Esophagus muscularis mucosa (tissue), 4 donors: ENCODE measurements at places on chromosomes 13 and 19. TPM values are rescaled to one million over a fixed set of nuclear protein-coding genes. Genes with fewer than 3 reads are reported as not detected.

DNA sequence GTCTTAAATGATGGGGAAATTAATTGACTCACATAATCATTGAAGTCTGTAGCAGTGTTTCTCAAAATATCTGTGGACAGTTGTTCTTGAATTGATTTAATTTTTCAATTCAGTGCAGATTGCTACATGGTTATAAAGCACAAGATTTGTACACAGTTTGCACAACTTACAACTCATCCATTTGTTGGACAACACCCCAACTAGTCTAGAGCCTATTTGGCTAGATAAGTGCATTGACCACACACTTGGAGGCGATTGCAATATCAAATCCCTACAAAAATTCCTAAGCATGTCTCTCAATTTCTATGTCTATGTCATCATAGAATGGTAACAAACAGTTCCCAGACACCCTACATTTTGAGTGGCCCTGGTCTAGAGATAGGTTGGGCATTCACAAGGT is 48.0 kb upstream of the IPO5 start:
- H3K4me1 ChIP-seq, result peaks cover 28% of the 10 kb centered on the region
- H3K36me3 ChIP-seq, result no peaks in the 10 kb centered on the region
- H3K27me3 ChIP-seq, result no peaks in the 10 kb centered on the region

GRCh38 chr13:41452462-41452861 is 4.9 kb upstream of the RGCC start:
- no peak overlapping the region for H3K27ac ChIP-seq
- no peak overlapping the region for H3K4me3 ChIP-seq
- H3K4me1 ChIP-seq, result peaks cover 10% of the 10 kb centered on the region
- no peaks in the 10 kb centered on the region for H3K36me3 ChIP-seq

- DNase-seq, result no peak
- no peak overlapping the region for H3K27ac ChIP-seq
- H3K4me1 ChIP-seq, result no peaks in the 10 kb centered on the region
- no peaks in the 10 kb centered on the region for H3K27me3 ChIP-seq
- H3K4me3 ChIP-seq, result no peak overlapping the region
Measured at GRCh38 chr19:15623711-15624318, 8.8 kb downstream of the CYP4F8 start.

DNA sequence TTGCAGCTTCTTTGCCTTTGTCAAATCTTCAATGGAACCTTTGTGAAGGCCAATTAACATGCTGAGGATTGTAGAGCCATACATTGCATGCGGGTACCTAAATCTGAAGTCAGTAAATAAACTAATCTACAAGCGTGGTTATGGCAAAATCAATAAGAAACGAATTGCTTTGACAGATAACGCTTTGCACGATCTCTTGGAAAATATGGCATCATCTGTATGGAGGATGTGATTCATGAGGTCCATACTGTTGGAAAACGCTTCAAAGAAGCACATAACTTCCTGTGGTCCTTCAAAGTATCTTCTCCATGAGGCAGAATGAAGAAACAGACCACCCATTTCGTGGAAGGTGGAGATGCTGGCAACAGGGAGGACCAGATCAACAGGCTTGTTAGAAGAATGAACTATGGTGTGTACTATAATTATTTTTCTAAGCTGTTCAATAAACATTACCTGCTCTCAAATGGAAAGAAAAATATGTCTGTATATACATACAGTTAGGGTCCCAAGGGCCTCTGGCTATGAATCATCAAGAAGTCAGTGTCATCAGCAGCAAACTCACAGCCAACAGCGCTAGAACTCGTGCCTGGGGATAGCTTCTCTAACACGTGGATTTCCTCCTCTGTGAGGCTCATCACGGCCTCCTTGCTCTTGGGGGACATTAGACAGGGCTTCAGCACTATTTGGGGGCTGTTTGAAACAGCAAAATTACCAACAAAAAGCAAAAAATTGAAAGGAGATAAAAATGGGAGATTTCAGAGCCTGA is 2.9 kb upstream of the CD70 start:
- no peaks in the 10 kb centered on the region for H3K36me3 ChIP-seq
- no peaks in the 10 kb centered on the region for H3K27me3 ChIP-seq
- H3K4me3 ChIP-seq, result no peak overlapping the region
- DNase-seq, result no peak

DNA sequence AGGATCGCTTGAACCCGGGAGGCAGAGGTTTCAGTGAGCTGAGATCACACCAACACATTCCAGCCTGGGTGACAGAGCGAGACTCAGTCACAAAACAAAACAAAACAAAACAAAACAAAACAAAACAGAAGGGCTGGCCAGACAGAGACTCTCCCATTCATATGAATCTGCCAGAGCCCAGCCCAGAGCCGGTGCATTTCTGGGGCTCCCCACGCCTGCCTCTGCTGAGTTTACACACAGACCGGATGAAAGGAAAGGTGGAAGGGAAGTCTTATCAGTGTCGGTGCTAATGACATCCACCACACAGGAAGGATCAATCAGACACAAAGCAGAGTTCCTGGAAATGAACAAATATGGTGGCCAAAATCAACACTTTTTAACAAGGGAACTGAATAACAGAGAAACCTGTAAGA is 6.8 kb downstream of the TRAPPC6A start:
- no peak overlapping the region for H3K4me3 ChIP-seq
- peaks cover 21% of the 10 kb centered on the region for H3K4me1 ChIP-seq
- no peaks in the 10 kb centered on the region for H3K27me3 ChIP-seq

- H3K36me3 ChIP-seq, result no peaks in the 10 kb centered on the region
- no peak overlapping the region for H3K4me3 ChIP-seq
- H3K27ac ChIP-seq, result no peak overlapping the region
- DNase-seq, result no peak
- H3K27me3 ChIP-seq, result no peaks in the 10 kb centered on the region
- peaks cover 8% of the 10 kb centered on the region for H3K4me1 ChIP-seq
Measured at GRCh38 chr13:32594157-32594738, 8.0 kb downstream of the PDS5B start.

DNA sequence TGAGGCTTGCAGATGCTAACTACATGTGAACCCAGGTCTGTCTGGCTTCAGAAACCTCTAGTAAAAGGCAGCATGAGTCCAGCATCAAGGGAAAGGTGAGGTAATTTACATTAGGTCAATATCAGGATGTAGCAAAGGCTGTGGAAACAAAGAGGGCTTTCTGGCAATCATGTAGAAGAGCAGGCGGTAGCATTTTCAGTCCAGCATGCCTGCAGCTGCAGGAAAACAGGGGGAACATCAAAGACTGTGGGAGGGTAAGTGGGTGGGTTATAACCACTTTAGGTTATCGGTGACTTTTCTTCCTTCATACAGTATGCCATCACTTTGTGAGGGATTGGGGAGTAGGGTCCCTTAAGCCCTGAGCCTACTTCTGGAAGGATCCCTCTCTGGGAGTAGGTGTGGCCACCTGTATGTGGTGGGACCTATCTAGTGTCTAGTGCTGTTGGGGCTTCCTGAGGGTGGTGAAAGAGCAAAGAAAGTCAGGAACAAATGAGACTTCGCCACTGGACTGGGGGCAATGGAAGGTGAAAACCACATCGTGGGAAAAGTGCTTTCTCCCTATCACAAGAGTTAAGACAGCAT is 10.8 kb downstream of the SUGP2 start:
- H3K4me1 ChIP-seq, result peaks cover 9% of the 10 kb centered on the region
- H3K27me3 ChIP-seq, result no peaks in the 10 kb centered on the region
- H3K27ac ChIP-seq, result no peak overlapping the region
- DNase-seq, result no peak
- H3K36me3 ChIP-seq, result peaks cover 82% of the 10 kb centered on the region

DNA sequence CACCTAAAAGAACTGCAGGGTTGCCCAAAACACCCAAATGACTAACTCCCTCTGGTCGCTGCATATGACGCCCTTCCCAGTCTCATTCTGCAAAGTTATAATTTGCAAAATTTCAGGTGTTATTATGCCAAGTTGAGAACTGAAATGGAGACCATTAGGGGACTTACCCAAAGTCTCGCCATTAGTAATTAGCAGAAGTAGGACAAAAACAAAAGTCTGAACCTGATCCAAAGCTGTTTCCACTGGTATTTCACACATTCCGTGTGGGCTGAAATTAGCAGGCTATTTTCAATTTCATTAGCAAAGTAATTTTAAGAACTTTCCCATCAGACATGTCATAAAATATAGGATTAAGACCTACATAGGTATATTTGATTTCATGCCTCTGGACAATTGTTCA is 6.8 kb downstream of the RUBCNL start:
- no peaks in the 10 kb centered on the region for H3K4me1 ChIP-seq
- H3K4me3 ChIP-seq, result no peak overlapping the region
- no peaks in the 10 kb centered on the region for H3K36me3 ChIP-seq
- H3K27me3 ChIP-seq, result no peaks in the 10 kb centered on the region
- DNase-seq, result no peak
- no peak overlapping the region for H3K27ac ChIP-seq

GRCh38 chr13:79385694-79386093 is 20.4 kb downstream of the RBM26 start:
- no peak overlapping the region for H3K4me3 ChIP-seq
- peaks cover 16% of the 10 kb centered on the region for H3K4me1 ChIP-seq
- H3K36me3 ChIP-seq, result no peaks in the 10 kb centered on the region
- H3K27me3 ChIP-seq, result no peaks in the 10 kb centered on the region
- no peak overlapping the region for H3K27ac ChIP-seq
- DNase-seq, result no peak

DNA sequence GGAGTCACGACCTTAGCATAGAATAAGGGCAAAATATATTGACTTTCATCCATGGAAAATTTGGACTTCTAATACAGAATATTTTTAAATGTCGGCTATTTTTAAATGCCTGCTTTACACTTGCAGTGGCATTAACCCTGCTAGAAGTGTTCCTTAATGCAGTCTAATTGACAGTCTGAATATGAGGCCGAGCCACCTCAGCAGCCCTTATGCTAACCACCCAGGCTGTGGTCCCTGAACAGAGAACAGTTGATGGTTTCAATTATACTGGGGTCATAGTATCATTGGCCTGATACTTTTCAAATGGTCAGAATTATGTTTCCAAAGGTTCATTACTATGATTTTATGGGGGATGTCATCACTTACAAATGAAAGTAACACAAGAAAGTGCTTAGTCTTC is 764.7 kb upstream of the SLITRK1 start:
- peaks cover 9% of the 10 kb centered on the region for H3K4me1 ChIP-seq
- H3K36me3 ChIP-seq, result no peaks in the 10 kb centered on the region
- no peak overlapping the region for H3K4me3 ChIP-seq
- no peak overlapping the region for H3K27ac ChIP-seq
- no peak for DNase-seq
- no peaks in the 10 kb centered on the region for H3K27me3 ChIP-seq

- H3K4me3 ChIP-seq, result peak overlapping the region; percentile 73
- no peak for DNase-seq
- H3K27ac ChIP-seq, result peak overlapping the region; percentile 72
Measured at GRCh38 chr19:18939922-18940768, 872 bp downstream of the HOMER3 start.

DNA sequence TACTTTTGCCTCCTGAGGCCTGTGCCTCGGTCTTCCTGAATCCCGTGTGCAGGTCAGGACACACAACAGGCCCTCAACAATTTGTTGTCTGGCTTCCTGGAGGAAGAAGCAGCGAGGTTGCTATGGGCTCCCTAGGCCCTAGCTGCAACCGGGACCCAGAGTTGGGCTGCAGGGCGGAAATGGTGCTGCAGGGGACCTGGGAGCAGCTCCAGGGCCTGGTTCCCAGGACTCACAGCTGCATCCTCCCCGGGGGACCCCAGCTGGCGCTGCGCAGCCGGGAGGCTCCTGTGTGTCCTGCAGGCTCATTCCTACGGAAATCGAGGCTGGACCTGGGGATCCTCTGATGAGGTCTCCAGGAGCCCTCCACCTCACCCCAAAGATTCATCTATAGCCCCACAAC is 999 bp upstream of the TNFAIP8L1 start:
- peaks cover 3% of the 10 kb centered on the region for H3K27me3 ChIP-seq
- H3K36me3 ChIP-seq, result no peaks in the 10 kb centered on the region
- H3K27ac ChIP-seq, result peak overlapping the region; percentile 71
- no peak for DNase-seq

DNA sequence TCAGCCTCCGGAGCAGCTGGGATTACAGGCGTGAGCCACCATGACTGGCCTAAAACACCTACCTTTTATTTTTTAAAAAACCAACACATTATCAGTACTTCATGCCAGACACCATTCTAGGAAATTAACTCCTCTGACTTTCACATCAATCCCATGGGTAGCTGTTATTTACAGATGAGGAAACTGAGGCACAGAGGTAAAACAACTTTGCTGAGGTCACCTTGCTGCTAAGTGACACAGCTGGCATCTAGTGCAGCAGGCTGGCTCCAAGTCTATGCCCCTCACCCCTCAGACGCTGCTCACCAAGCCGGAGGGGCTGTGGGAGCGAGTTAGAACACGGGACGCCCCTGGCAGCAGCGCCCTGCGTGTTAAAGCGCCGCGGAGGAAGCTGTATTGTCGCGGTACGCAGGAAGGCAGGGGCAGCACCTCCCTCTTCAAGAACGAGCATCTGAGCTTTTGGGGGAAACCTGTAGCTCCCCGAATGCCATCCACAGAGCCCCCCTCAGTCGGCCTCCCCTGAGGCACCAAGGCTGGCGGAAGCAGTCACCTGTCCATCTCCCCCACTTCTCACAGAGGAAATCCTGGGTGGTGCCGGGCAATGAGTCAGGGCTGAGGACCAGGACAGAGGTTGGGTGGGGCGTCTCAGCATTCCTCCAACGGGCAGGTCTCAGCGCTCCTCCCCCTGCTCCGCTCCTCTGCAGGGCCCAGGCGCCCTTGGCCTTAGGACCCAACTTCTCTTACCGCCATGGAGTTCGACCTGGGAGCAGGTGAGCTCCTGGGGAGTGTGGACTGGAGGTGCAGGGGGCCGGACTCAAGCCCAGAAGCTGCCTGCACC is at the start of gene C19orf33:
TSS of gene C19orf33 (plus strand) at position 735 of the 835 bp plus-strand sequence. CDS start at position 746, 11 bp downstream.
- H3K4me1 ChIP-seq, result no peaks in the 10 kb centered on the region
- H3K4me3 ChIP-seq, result peak within 1 kb of the TSS; percentile 20
- peaks cover 32% of the 10 kb centered on the region for H3K36me3 ChIP-seq
- peak within 1 kb of the TSS; percentile 43 for H3K27ac ChIP-seq
- no peak for DNase-seq

DNA sequence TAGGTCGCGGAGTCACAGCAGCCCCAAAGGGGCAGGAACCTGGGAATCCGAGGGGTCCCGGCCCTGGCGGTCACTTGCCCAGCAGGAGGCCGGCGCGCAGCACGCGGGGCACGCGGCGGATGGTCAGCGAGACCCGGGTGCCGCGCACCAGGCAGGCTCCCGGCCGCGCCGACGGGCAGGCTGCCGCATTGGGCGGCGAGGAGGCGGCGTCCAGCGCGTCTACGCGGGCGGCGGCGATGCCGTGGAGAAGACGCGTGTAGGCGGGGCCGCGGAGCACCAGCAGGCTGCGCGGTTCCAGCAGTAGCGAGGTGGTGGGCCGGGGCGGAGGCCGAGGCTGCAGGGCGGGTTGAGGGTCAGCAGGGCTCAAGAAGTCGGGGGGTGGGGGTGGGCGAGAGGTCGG is 607 bp upstream of the SYNE4 start:
- H3K27me3 ChIP-seq, result no peaks in the 10 kb centered on the region
- no peaks in the 10 kb centered on the region for H3K36me3 ChIP-seq
- DNase-seq, result no peak
- H3K4me1 ChIP-seq, result peaks cover 18% of the 10 kb centered on the region

C5AR1 gene
- 32.6 TPM for total RNA-seq

TMEM259 gene
- 129 TPM for total RNA-seq

FLT1 gene
- total RNA-seq, result 12.5 TPM

SGCG gene
- 1.4 TPM for total RNA-seq

WASF3 gene
- total RNA-seq, result 16.6 TPM

ZNF71 gene
- 25.0 TPM for total RNA-seq

PTGER1 gene
- 0.80 TPM for total RNA-seq

CNFN gene
- not detected for total RNA-seq

TRMT1 gene
- 27.6 TPM for total RNA-seq
